ENCODE measurements at places on chromosomes 1 and 21.

DNA sequence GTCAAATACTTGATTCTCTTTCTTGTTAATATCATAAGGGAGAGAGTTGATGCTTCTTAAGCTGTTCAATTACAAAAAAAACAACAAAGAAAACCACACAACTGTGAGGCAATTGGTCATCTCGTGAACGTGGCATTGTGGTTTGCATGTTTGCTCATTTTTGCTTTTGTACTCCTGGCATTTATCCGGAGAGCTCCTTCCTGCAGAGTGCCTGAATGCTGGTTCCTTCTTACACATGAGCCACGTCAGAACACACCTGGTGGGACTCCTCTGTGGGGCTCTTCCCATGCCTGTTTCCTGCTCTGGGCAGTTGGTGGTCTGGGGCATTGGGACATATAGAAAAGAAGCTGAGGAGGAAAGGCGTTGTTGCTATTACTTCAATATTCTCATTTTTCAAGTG lies 25.7 kb downstream of the KCNK1 start:
- no peak for DNase-seq

- no peak for DNase-seq
These were observed 13.5 kb downstream of the TNFSF4 start for GRCh38 chr1:173193639-173194038.

GRCh38 chr1:46244656-46245371 lies 2.7 kb upstream of the RAD54L start:
- no peak for DNase-seq

- DNase-seq: no peak
These were observed 28.4 kb downstream of the TRIM33 start for GRCh38 chr1:114482585-114482984.

DNA sequence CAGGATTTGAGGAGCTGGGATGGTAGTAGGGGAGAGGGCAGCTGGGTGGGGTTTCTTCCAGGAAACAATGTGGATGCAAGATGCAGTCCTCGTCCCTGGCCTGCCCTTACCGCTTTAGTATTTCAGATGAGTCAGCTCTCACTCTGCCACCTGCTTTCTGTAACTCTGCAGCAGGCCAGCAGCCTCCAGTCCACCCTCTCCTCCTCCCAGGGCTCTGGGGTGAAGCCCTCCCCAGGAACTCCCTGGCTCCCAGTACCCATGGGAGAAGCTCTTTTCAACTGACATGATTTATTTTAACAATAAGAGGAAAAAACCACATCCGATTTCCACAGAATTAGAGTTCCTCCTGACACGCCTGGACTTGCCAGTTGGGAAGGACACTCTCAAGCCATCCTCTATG lies 39.0 kb upstream of the IL20 start:
- DNase-seq: no peak

- no peak for DNase-seq
These were observed 18.9 kb downstream of the ZNF362 start for GRCh38 chr1:33275195-33275594.

- no peak for DNase-seq
These were observed 513.7 kb upstream of the PLXNA2 start for GRCh38 chr1:208757846-208758245.

GRCh38 chr1:220184506-220184905 lies 87.7 kb downstream of the RAB3GAP2 start:
- DNase-seq: no peak

DNA sequence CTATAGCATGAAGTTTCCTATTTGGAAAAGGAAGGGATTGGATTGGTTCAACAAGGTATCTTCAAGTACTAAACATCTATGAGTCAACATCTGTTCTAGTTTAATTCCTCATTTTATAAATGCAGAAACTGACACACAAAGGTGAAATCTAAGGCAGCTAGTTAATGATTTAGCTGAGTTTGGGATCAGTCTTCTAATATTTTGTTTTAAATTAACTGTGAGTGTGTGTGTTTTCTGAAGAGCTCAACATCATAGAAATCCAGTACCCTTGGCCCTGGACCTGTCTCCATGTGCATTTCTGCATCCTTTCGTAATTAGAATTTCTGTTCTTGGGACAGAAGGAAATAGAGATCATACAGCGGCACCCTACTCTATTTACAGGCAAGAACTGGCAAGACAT lies 105.9 kb downstream of the RGS2 start:
- DNase-seq: no peak

DNA sequence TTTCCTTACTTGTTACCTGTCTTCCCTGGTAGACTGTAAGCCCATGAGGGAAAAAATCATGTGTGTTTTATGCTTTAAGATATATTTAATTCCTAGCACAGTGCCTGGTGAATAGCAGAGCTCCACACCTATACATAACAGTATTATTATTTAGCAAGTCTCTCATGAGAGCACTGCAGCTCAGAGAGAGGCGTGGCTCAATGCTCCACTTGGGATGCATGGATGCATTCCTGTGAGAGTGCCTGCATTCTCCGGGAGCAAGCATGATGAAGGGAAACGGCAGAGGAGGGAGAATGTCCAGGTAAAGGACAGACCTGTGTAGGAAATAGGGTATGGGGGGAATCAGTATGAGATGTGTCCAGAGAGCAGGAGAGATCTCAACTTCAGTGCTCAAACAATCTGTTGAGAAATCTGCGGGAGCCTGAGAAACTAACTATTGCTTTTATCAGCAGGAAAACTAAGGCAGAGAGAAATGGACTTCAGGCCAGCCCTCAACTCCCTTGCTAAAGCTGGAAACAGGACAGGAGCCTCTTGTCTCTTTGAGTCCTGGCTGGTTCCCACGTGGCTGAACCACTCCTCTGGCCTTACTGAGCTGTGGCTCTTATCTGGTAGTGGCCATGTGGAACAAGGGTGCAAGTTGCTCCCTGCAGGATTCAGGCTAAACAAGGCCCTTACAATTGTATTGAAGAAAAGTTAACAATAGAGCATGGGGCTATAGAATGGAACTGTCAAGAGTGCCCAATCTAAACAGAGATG lies 113.1 kb downstream of the KCNN3 start:
- no peak for DNase-seq

- DNase-seq: no peak
These were observed 37.5 kb downstream of the IGSF21 start for GRCh38 chr1:18144916-18145647.

- no peak for DNase-seq
These were observed 46.2 kb downstream of the L1TD1 start for GRCh38 chr1:62240651-62241370.

- DNase-seq: no peak
These were observed 204.2 kb downstream of the HMCN1 start for GRCh38 chr1:185938396-185938795.

GRCh38 chr1:22567994-22568393 lies 4.7 kb downstream of the EPHA8 start:
- no peak for DNase-seq

GRCh38 chr1:43973981-43974442 lies 748 bp upstream of the ATP6V0B start:
- DNase-seq: no peak

DNA sequence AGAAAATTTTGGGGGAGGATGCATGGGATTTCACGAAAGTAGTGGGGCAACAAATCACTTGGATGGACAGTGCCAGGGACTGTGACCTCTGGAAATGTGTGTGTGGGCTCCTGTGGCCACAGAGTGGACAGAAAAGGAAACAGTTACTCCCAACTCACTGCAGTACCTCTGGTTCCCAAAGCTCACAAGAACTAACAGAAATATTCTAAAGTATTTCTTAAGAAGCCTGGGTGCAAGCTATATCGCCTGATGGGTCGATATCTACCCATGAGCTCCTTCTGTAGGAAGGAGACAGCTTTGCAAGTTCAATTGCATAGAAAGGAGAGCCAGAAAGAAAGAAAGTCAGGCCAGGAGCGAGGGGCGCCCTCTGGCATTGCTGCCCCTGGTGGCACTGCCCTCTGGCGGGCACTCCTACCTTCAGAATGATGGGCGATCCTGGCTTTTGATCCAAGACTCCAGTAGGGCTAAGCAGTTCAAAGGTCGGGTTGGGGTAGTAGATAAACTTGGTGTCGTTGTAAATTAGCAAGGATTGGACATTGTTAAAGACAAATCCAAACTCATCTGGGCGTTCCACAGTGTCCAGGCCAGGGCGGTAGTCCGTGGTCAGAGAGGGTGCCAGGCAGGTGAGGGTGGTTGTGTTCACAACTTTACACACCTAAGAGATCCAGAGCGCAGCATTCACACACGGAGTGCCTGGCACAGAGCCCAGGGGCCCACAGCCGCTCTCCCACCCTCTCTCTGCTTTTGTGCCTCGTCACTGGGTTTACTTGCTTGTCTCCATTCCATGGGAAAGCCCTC lies 134.7 kb upstream of the CD34 start:
- DNase-seq: no peak
